ENCODE measurements at places on chromosomes 2 and 18.

- DNase-seq = no peak
Observed at GRCh38 chr2:25666218-25666617, 7.2 kb downstream of the DTNB start.

DNA sequence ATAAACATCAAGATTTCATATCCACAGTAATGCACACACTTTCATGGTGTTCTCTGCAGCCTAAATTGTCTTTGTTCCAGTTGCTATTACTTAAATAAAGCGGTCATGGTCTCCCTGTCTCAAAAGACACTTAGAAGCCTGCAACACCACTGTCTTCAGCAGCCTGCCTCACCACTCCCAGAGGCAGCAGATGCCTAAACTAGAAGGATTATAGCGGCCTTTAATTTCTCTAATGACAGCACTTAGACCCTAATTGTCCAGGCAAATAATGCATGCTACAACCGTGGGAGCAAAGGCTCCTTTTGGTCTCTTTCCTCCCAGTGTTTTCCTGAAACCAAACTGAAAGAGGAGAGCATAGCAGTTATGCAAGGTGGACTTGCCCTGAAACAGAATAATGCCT, 248.8 kb upstream of the SLC39A10 start:
- no peak for DNase-seq

DNA sequence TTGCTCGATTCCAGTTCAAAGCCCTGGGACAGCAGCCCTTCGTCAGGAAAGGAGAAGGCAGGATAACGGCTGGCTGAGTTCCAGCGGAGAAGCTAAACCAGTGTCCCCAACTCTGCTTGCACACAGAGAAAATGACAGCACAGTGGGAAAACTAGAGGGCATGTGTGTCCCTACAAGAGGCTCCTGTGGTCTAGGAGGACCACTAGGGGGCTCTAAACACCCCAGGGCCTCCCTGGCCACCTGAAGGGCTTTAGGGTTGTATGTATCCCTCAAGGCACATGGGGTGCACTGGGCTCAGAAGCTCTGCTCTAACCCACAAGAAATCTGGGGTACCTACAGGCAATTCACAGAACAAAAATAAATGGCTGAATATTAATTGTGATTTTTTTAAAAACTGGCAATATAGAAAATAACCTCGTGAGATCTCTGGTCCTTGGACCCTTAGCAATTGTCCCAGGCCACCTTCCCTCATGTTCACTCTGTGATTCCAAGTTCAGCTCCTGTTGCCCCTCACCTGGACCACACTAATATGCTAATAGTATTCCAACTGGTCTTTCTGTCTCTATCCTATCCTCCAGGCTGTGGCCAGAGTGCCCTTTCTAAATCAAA, 17.5 kb downstream of the STAT1 start:
- DNase-seq = no peak

DNA sequence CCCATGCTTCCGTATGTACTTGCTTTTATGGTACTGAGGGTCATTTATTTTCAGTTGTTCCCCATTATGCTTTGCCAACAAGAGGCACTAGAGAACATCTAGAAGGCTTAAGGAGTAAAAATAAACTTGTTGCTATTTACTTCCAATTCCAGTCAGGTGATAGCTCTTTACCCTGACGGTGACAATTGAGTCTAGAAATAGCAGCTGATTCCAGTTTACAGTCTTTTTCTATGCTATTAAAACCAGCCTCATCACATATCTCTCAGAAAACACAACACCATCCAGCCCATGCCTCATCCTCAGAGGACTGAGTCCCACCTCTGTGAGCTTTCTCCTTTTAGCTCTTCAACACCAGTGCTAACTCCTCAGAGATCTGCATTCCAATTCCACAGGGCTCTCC, 327.0 kb downstream of the GPD2 start:
- no peak for DNase-seq

- DNase-seq = no peak
Observed at GRCh38 chr2:39996653-39997080, 217.6 kb upstream of the THUMPD2 start.

DNA sequence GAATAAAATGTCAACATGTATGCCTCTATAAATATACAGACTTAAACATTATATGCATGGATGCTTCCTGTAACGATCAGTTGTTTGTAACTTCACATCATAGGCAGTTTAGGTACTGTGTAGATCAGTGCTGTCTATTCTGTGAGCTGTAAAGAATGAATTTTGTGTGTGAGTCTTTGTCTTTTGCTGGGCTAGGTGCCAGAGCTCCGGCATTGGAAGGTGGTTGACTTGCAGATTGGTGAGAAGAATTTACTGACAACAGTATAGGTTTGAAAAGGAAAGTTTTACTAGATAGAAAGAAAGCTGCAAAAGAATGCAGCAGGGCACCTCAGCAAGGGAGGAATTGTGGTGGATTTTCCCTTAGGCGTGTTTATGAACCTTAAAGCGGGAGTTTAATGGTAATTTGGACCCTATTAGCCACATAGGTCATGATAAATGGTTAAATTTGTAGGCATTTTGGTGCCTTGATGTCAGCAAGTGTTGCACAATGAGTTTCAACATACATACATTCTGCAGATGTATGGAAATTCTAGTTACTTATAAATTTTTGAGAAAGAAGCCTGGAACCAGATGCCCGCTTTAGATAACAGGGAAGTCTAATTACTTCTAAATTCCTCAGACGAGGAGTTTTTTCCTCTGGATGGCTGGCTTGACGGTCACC, 6.7 kb upstream of the QPCT start:
- DNase-seq = no peak

DNA sequence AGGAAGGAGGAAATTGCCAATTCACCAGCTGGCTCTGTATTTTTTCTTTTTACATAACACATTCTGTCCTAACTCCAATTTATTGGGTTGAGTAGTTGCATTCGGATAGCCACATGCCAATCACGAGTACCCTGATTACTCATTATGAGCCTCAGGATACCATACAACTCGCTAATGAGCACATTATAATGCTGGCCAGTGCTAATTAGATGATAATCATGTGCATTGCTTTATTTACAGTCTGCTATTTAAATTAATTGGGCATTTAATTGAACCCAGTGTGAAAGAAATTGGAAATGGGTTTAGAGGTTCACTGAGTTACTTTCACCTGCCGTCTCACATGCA, 15.2 kb downstream of the G6PC2 start:
- no peak for DNase-seq

DNA sequence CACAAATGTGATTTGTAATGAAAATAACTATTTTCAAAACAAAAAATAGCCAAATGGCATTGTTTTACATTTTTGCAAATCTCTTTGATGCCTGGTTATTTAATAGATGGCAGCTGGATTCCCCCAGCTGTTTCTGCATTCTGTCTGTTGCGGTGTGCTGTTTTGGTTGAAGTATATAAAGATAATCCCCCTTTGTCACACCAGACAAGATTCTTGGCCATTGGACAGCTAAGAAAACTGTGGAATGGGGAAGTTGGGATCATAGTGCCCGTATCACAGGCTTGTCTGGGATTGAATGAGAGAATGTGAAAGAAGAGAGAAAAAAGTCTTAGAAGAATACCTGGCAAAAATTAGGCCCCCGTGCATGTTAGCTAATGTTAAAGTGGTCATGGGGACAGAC, 19.5 kb upstream of the LYPD6B start:
- no peak for DNase-seq

DNA sequence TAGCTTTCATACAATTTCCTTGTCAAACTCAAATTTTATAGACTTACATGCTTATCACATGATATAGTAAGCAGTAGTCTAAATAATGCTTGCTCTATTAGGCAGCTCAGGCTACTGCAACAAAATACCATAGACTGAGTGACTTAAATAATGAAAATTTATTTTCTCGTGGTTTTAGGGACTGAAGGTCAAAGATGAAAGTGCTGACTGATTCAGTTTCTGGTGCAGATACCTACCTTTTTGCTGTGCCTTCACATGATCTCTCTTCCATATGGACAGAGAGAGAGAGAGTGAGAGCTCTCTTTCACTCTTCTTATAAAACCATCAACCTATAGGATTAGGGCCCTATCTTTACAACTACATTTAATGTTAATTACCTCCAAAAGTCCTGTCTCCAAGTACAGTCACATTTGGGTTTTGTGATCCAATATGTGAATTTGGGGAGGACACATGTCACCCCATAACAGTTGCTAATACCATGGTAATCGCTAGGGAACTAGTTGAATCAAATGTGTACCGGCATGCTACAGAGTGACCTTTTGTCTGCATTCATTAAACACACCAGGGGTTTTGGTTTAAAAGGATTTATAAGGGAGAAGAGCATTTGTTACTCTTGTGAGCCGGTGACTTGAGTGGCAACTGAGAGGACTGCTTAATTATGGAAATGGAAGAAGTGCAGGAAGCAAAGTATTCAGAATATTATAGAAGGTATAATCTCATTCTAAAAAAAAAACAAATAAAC, 723.4 kb upstream of the LRRTM4 start:
- no peak for DNase-seq

- no peak for DNase-seq
Observed at GRCh38 chr2:69449906-69450305, 12.7 kb upstream of the NFU1 start.

Measured in NCI-H526 (cell line).